ENCODE measurements at places on chromosomes 4 and X.
A peak's percentile ranks its signal among the peaks of the same experiment; 100 is the strongest.

- no peak for DNase-seq
These were observed 35.3 kb upstream of the ADAMTS3 start for GRCh38 chr4:72604324-72604723.

DNA sequence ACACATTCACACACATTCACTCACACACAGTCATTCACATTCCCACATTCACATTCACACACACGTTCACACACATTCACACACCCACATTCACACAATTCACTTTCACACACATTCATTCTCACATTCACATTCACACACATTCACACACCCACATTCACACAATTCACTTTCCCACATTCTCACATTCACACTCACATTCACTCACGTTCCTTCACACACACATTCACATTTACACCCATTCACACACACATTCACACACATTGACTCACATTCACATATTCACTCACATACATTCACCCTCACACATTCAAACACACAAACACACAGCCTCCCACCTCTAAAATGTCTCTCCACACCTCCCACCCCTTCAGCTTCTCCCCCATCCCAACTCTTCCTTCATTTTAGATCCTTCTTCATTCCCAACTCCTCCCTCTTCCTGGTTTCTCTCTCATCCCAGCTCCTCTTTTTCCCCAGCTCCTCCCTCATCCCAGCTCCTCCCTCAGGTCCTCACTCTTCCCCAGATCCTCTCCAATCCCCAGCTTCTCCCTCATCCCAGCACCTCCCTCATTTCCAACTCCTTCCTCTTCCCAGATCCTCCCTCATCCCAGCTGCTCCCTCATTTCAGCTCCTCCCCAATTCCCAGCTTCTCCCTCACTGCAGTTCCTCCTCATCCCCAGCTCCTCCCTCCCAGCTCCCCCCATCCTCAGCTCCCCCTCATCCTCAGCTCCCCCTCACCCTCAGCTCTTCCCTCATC, 111.0 kb downstream of the FAM53A start:
- DNase-seq = no peak

DNA sequence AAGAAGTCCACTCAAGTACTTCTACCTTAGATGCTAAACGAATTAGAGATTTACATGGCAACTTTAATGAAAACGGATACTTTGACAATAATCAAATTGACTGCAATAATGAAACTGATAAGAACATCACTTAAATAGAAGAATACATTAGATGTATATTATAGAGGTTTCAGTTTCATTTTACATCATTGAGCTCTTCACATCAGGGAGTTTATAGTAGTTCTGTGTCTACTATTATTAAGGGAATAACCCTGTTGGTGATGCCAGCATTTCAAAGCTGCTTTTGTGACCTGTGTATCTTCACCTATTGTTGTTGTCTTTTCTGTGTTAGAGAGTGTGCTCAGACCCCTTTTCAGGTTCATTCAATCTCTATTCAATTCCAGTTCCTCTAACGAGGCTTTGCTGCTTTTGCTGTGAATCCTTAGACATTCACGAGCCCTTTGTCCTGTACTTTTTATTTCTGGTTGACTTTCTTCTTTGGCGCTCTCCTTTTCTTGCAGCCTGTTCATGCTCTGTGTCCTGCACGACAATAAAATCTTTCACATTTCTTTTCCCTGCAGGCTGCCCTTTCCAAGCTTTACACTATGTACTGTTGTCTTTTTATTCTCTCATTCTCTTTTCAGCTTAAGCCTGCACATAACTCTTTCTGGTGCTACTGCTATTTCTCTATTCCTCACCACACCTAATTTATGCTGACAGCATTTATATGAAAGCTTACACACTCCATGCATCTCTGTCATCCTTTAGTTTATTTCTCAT, 232.1 kb downstream of the CPE start:
- no peak for DNase-seq

GRCh38 chr4:76974150-76974549, 24.6 kb downstream of the SEPTIN11 start:
- no peak for DNase-seq

DNA sequence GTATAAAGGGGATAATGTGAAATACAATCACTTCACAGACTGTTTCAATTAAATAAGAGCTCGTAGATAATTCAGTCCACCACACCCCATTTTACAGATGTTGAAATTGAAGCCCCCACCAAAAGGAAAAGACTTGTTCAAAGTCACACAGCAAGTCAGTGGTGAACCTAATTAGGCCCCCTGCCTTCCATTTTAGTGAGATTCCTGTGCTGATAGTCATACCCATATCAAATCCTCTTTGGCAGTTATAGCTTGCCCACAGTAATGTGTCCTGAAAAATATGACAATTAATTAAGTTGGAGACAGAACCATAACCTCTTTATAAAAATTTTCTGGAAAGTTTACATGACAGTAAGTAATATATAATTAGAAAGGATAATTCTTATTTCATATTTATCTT, 58.0 kb downstream of the AR start:
- no peak for DNase-seq

DNA sequence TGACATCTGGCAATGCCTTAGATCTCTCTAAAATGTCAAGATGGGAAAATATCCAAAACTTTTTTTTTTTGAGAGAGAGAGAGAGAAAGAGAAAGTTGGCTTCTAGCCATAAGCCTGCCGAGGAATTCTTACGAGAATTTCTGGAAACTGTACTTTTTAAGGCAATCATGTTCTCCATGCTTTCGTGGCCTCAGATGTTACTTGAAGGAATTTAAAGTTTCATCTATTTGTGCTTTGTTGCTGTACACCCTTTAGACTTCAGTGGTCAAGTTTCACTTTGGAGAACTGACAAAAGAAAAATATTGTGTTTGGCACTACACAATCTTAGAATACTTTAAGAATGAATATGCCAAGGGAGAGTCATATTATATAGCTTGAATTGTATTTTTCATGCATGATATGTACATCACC, 53.9 kb downstream of the FAT4 start:
- no peak for DNase-seq

GRCh38 chr4:153705743-153706468, 21.8 kb downstream of the TLR2 start:
- no peak for DNase-seq

GRCh38 chr4:80072228-80072743, 743 bp downstream of the ANTXR2 start:
- DNase-seq = peak; percentile 78

DNA sequence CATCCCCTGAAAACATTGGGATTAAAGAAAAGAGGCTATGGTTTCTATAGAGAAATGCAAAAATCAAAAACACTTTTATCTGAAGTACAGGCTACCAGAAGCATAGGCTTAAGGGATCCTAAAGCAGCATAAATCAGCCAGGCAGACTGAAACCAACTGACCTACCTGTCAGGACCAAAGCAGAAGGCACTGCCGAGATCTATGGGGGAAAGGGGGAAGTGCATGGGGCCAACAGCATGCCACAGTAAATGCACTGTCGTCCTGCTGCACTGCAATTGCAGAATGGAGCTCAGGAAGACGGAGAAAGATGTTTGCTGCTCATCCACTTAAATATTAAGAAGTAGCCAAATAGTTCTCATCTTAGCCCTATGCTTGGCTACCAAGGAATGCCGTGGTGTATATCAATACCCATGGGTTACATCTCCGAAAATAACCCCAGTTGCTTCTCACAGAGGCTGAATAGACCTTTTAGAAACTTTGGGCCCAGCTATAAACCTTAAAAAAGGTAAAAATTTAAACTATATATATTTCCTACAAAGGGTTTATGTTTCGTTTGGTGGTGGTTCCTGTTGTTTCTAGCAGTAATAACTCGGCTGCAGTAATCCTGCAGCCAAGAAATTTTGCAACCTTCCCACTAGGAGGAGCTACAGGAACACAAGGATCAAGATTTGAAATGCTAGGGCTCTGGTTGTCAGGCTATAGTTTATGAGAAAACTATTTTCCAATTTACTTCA, 312.2 kb upstream of the DIAPH2 start:
- DNase-seq = no peak

DNA sequence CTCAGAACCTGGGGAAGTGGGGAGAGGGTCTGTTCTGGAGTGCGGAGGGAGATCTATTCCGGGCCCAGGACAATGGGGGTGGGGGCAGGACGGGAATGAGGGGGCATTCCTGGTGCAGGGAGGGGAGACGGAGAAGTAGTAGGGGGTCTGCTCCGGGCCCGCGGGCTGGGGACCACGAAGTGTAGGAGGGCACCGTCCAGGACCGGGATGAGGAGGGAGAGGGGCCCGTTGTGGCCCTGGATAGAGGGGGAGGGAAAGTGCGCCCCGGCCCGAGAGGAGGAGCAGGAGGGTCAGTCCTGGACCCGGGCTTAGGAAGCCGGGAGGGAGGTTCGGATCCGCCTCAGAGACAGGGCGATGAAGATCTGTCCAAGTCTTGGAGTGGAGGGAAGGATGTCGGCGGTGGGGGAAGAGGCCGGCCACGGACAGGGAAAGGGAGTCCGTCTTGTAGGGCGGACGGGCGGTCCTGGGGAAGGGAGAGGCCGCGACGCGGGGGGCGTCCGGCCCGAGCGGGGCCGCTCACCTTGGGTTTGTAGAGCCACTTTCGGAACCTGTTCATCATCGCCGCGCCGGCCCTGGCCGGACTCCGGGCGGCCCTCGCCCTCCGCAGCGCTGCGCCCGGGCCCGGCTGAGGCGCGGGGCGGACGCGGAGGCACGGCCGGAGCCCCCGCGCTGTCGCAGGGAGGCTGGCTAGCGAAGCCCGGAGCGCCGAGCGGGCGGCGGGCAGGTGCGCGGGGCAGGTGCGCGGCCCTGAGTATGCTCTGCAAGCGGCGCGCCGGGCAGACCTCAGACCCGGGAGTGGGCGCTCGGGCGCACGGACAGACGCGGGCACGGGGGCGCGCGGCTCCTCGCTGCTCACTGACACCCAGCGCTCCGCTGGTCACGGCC, at the start of gene ZFYVE28:
ZFYVE28 (minus strand) TSS at position 881 of the 885 bp plus-strand sequence; CDS start at position 559, 322 bp downstream.
- DNase-seq = no peak

- DNase-seq = no peak
These were observed 13.2 kb downstream of the C4orf54 start for GRCh38 chr4:99644453-99644852.

Data from DND-41 (cell line).